AG08395 (cell line): ENCODE measurements at places on chromosomes 16 and 17.

DNA sequence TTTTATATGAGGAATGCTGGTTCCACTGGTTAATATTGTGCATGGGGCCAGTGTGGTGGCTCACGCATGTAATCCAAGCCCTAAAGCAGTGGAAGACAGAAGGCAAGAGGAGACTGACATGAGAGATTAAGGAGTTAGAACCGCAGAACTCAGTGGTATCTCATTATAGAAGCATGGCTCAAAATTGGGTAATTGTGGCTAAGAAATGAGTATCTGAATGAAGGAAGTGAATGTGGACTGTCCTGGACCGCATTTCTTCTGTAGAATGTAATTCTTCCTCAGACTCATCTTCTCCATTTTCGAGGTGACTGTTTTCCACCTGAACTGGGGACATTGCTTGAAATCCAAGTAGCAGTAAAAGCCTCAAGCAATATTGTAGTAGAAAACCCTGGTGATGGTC is 42.6 kb upstream of the CDR2 start:
- DNase-seq, result no peak

DNA sequence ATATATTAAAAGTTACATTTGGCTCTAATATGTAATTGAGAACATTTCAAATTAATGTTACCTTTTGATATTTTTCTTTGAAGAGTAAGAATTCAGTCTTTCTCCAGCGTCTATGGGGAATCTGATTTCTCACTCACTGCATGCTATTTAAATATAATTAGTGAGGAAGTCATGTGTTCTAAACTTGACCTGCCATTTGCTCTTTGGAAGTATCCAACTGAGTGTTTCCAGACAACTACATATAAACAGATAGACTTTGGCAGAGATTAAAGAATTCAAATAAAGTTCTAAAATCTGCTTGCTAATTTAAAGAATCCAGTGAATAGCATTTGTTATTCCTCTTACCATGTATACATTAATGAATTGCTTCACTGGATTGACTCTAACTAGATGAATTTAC is 23.5 kb downstream of the OMG start:
- no peak for DNase-seq

GRCh38 chr16:79402356-79402755 is 198.2 kb downstream of the MAF start:
- DNase-seq, result no peak

GRCh38 chr17:1643999-1644492 is 1.5 kb downstream of the SCARF1 start:
- no peak for DNase-seq

GRCh38 chr17:79667746-79668145 is 56.9 kb upstream of the RBFOX3 start:
- DNase-seq, result no peak

DNA sequence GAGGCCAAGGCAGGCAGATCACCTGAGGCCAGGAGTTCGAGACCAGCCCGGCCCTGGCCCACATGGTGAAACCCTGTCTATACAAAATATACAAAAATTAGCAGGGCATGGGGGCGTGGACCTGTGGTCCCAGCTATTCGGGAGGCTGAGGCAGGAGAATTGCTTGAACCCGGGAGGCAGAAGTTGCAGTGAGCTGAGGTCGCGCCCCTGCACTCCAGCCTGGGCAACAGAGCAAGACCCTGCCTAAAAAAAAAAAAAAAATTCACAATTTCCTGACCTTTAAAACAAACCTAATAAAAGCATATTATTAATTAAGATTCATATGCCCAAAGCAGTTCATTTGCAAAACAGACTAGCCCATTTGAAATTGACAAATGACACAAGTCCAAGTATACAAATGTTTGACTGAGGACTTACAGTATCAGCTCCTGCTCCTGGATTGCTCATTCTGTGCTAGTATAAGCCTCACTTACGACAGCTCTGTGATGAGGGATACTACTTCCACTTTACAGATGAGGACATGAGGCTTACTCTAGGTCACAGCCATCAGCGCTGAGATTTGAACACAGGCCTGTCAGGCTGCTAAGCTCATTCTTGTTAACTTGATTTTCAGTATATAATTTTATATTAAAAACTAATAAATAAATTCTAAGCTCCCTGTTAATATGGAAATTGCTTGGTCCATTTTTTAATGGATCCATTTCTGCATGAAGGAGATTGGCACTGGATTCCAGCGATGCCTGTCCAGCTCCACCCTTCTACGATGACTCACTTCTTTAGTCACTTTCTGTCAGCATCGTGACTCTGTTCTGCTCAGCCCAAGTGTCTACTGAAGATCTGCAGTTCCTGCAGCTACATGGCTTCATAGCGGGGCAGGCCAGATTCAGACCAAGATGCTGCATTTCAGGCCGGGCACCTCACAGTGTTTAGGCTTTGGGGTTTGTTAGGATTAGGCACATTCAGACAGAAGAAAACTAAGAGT is 88.2 kb downstream of the WDR59 start:
- DNase-seq, result peak; percentile 88

DNA sequence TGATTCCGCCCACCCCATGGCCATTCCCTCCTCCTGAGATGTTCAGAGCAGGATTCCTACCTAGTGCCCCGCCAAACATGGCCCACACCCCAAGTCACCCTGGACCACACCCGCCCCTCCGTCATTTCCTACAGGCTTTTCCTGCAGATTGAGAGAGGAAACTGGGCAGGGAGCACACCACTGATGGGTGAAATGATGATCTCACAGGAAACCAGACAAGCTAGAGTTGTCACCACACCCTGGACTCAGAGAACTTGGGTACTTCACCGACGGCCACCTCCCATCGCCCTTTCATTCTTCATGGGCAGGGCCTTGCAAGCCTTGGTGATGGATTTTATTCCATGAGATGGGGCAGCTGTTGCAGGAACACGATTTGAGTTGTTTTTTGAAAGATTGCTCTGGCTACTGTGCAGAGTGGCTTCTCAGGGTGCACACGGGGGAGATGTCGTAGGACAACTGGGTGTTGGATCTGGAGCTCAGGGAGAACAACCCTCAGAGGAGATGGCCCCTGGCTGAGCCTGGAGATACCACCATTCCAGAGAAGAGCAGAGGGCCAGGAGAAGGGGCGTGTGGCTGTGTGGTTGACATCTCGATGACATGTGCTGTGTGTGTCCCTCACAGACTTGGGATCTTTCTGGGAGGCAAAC is 7.4 kb upstream of the B9D1 start:
- DNase-seq, result no peak

DNA sequence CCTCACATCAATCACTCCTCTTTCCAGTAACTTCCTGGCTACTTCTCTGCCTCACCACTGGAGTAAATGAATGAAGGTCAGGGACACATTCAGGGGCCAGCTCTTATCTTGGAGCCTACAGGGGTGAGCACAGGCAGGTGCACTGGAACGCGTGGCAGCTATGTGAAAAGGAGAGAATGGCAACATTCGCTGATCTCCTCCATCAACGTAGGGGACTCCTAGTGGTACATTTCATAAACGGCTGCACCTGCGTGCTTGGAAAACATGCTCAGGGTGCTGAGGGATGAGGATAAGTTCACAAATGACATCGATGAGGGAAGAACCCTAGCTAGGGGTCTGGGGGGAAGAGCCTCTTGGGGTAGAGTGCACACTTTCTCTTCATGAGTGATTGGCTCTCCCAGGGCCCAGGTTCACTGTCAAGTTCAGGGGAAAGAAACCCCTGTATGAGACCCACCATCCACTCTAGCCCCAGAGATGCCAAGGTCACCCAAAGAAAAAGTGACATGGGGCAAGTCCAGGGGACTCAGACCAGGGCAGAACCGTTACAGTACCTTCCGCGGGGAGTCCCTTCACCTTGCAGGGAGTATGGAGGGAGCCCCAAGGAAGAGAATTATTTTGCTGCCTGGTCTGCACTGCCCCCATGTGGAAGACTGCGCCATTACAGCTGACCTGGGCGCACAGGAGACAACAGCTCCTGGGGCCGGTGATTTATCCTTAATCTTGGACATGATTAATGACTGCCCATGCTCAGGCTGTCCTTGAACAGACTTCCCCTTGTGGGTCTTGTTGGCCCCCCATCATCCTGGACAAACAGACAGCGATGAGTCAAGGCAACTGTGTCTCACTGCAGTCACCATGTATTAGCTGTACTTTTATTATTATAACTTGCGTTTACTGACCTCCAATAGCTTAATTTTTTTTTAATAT is 30.1 kb downstream of the VAC14 start:
- DNase-seq, result peak; percentile 71

DNA sequence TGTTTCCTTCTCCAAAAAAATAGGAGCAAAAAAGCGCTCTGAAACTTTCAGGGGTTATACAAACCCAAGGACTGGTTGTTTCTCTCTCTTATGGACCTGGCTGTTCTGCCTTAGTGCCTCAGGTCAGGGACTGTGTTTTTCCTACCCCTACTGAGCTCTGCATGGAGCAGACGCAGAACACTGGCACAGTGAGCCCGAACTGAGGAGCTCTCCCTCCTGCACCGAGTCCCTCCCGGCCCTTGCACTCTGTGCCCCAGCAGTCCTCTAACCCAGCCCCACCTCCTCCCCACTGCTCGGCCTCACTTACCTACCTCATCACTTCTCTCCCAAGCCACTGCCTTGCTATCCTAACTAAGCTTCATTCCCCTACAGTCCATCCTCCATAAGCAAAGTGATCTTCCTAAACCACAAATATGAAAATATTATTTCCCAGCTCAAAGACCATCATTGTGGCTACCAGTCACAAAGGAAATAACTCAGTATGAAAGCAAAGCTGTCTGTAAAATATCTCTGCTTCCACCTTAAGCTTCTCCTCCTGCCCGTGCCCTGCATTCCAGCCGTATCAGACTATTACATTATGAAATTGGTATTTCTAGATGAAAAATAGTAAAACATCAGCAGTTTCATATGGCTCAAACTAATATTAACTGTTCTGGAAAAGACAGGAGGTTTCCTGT is 13.6 kb downstream of the MEIOB start:
- DNase-seq, result no peak

GRCh38 chr16:88879788-88880055 is 13.3 kb upstream of the PABPN1L start:
- DNase-seq, result no peak

GRCh38 chr17:40422990-40423633 is 5.4 kb upstream of the TOP2A start:
- DNase-seq, result no peak

GRCh38 chr17:43151880-43152456 is 19.0 kb upstream of the NBR1 start:
- DNase-seq, result no peak

DNA sequence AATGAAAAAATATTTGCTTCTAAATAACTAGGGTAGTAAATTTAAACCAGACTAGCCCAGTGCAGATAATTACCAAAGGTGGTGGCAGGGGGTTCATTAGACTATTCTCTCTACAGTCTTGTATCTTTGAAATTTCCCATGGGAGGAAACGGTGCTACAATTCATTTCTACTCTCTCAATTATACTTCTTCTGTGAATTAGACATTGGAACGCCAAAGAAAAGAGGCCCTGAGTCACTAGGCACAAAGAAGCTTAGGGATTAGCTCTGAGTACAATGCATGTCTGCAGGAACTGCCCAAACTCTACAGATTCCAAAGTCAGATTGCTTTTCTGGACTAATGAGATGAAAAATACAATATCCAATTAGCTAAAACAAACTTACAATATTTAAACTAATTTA is 30.7 kb upstream of the ARL6IP1 start:
- DNase-seq, result no peak

GRCh38 chr16:30710971-30711370 is 12.0 kb downstream of the SRCAP start:
- DNase-seq, result no peak

- DNase-seq, result no peak
Observed at GRCh38 chr16:3951861-3952736, 71.6 kb upstream of the CREBBP start.

- DNase-seq, result no peak
Observed at GRCh38 chr17:27491713-27492190, 35.5 kb downstream of the KSR1 start.

GRCh38 chr16:17461951-17462729 is 8.6 kb downstream of the XYLT1 start:
- DNase-seq, result no peak

DNA sequence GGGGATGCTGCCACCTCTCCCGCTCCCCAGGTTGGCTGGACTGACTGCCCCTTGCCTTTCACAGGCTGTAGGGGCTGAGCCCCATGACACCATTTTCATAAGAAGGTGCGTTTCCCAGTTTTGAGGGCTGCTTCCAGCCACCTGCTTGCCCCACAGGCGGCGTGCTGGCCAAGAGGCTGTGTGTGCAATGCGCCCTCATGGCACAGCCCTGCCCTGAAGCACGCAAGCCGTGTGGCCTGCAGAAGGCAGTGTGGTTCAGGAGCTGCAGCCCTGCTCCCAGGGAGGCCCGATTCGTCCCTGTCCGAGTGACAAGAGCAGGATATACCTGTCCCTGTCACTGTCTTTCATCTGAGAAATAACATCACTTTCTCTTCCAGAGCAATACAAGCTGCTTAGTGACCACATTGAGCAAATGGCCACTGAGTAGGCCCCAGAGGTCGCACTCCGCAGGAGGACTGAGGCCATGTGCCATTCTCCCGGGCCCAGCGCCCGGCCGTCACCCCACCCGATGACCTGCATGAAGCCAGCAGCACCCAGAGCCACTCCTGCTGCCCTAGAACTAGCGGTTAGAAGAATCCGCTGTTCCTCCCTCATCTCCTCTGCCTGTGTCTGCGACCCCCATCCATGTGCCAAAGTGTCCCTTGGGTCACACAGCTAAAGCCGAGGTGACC is 24.2 kb downstream of the CIBAR2 start:
- DNase-seq, result no peak

- DNase-seq, result no peak
Observed at GRCh38 chr17:79183043-79183292, 108.3 kb downstream of the ENGASE start.

- peak; percentile 11 for DNase-seq
Observed at GRCh38 chr16:23026784-23027362, 122.4 kb downstream of the USP31 start.

GRCh38 chr17:68937890-68938514 is 17.2 kb downstream of the ABCA8 start:
- DNase-seq, result no peak
